ENCODE measurements at places on chromosomes 1 and 21.
A peak's percentile ranks its signal among the peaks of the same experiment; 100 is the strongest.

GRCh38 chr21:46000182-46000730 is 18.7 kb downstream of the COL6A1 start:
- DNase-seq: no peak

DNA sequence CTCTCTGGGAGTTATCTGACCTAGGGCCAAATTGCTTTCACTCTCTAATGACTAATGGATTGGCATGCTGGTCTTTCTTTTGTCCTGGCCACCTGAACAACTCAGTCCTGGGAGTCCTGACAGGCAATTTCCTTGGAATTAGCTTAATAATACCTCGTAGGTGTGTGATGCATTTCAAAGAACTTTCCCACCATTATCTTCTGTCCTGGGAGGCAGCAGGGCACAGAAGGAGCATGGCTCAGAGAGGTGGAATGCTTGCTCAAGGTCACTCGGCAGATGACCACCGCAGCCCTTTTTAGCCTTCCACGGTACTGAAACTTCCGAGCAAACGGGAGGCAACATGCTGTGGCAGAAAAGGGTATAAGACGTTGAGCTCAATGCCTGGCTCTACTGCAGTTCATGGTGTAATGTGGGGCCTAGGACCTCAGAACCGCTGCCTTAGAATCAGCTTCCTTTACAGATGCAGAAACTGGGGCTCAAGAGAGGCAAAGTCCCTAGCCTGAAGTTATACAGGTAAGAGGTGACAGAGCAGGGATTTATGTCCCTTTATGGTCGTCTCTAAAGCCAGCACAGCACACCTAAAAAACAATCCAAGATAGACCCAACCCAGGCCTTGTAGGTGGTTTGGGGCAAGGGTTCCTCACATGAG is 3.2 kb downstream of the ID3 start:
- DNase-seq: no peak

- DNase-seq: peak; percentile 66
Measured at GRCh38 chr1:67608661-67609576, 76.1 kb upstream of the GADD45A start.

DNA sequence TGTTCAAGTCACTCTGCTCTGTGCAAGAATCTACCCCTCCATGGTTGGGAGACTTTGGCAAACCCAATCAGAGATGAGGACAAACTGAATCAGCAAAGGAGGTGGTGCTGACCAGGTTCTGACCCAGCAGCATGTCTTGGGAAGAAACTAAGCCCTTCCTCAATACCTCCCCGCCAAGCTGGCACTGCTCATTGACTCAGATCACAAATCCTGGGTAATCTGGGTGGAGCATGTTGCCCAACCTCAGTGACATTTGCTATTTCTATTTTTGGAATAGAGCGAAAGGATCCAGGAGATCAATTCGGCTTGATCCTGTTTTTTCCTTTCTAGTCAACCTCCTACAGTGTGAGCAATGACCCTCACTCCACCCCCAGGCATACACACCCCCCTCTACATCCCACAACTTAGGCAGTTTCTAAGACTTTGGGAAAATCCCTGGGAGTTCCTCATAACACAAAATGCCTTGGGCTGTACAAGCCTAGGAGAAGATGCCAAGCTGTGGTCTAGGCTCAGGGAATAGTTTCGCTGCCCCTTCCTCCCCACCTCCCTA is 166.8 kb upstream of the KCNJ6 start:
- DNase-seq: no peak

DNA sequence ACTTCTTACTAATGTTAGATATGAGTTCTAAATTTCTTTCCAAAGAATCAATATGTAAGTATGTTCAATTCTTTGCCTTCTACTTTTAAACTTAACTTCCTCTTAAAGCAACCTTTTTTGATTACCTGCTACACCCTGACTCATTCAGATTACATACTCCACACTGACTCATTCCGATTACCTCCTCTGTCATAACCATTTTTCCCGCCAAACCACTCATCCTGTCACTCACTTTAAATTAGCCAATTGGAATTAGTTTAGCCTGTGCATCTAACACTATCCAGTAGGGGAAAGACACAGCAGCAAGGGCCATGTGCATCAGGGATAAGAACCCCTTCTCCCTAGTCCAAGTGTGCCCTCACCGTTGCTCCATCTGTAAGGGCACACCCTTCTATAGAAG is 815.5 kb downstream of the BRINP3 start:
- DNase-seq: no peak

GRCh38 chr1:110161849-110162248 is 11.6 kb downstream of the SLC6A17 start:
- DNase-seq: no peak

DNA sequence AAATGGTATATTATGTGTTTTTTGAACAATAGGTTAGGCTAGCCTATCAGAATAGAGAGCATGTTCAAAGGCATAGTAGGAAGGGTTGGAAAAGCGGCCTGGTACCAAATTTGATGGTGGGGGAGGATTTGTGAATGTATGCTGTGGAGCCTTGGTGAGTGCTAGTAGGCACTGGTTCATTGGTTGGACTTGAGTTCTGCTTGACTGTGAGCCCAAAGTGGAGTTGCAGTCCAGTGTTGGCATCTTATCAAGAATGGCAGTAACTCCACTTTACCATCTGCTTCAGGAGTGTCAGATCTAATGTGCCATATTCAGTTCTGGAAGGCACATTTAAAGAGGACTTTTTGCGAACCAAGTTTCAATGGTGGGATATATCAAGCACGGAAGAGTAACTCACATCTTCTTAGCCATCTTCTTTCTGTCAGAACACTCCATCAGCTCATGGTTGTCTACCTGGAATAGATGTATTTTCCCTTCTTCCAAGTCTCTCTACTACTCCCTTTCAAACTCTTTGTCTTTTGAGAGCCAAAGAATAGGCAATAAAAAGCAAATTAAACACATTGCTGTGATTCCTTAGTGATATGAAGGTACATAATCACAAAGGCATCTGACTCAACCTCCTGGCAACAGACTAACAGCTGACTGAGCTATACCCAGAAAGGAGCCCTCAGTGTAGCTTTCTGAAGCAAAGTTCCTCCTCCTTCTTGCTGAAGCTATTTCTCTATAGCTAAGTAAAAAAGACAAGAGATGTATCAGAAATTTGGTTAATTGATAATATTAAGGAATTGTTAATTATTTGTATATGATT is 21.7 kb downstream of the LRRC8B start:
- DNase-seq: no peak

DNA sequence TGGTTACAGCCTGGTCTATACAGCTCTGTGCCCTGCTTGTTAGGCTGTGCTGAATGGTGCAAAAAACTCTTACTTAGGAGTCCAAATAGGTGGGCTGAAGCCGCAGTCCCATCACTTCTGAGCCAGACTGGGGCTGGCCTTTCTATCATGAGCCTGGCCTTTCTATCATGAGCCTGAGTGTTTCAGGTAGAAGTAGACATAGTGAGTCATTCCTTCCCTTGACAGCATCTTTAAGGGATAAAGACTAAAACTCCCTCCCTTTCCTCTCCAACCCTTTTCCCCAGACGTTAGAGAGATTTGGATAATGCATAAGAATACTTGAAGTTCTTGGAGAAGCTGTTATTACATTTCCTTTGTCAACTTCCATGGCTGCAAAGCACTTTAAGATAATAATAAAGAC is 46.5 kb upstream of the PARP1 start:
- no peak for DNase-seq
